ENCODE measurements at places on chromosomes 5 and 9.

GRCh38 chr5:100232736-100233135, 302.4 kb upstream of the FAM174A start:
- no peak for DNase-seq

- peak; percentile 41 for DNase-seq
Observed at GRCh38 chr5:151451626-151452520, 4.5 kb downstream of the SLC36A1 start.

DNA sequence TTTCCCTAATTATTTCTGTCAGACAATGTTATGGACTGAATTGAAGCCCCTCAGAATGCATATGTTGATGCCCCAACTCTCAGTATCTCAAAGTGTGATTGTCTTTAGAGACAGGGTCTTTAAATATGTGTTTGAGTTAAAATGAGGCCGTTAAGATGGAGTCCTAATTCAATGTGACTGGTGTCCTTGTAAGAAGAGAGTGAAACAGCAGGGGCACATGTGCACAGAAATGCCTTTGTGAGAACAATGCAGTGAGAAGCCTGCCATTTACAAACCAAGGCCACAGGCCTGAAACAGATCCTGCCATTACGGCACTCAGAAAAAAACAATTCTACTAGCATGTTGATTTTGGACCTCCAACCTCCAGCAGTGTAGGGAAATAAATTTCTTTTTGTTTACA, 483.0 kb upstream of the DMAC1 start:
- no peak for DNase-seq

GRCh38 chr9:27505744-27506161, 18.3 kb upstream of the IFNK start:
- DNase-seq = peak; percentile 51

DNA sequence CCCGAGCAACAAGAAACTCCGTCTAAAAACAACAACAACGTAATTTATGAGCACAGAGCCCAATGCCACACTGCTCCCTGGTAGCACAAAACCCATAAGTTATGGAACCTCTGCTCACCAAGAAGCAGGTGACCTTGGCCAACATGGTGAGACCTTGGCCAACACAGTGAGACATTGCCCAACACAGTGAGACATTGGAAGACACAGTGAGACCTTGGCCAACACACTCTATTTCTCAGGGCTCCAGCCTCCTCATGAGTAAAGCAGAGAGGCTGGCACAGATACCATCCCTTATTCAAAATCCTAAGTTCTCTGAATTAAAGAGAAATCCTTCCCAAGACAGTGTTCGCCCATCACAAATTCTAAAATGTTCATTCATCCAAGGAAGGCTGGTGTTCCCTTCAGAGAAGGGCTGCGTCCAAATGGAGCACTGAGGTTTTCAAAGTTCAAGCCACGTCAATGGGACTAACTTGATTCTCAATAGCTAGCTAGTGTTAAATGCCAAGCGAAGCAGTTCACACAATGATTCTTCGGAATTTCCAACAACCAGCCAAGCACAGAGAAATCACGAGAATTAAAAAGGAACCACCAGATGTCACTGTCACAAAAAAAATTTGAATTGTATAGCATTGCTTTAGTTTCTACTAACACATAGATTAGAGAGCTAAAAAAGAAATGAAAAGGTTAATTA, 29.5 kb downstream of the TTC39B start:
- DNase-seq = peak; percentile 28

GRCh38 chr9:136728080-136728547, 14.6 kb downstream of the LCN10 start:
- peak; percentile 84 for DNase-seq

GRCh38 chr9:3629495-3629894, 103.7 kb upstream of the RFX3 start:
- DNase-seq = no peak

DNA sequence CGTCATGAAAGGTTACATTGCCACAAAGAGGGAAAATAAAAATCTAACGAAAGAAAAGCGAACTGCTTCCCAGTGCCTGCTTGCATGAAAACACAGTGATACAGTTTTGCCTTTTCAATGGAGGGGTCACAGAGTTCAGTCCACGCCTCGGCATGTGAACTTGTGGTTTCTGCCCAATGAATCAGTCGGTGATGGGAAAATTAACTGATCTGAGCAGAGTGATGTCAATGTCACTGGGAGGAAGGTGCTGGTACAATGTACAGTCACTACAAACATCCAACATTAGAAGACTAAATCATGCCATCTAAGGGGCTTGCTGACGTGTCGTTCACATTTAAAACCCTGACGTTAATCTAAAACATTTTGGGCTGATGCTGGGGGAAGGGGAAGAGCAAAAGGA, 151.8 kb upstream of the MSX2 start:
- DNase-seq = no peak

DNA sequence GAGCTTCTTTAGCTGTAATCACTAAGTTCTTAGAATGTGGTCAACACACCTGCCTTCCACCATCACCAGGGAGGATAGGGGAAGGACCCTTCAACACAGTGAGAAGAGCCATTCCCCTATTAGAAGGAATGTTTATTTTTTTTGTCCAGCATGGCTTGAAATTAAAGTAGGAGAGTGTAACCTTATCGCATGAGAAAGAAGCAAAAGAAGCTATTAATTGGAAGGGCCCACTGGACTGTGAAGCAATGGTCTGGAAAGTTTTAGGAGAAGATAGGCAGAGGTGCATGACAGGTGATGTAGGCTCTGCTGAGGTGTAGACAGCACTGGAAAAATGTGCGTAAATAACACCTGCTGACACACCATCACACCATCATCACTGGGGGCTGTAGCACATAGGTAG, 1526.0 kb downstream of the MAT2B start:
- DNase-seq = no peak

DNA sequence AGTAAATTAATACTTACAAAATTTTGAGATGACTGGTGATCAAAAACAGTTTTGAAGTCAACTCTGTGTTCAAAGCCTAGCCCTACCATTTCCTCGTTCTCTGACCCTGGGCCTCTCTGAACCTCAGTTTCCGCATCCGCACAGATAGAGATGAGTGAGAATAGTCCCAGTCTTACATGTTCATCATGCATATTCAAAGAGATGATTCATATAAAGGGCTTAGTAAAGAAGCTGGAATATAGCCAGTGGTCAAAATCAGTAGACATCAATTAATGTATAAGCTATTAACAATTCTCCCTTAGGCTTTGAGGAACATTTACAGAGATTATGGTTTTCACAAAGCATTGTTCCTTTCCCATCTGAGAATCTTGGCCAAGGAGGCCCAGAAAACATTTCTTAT, 250.6 kb downstream of the SPOCK1 start:
- DNase-seq = no peak

DNA sequence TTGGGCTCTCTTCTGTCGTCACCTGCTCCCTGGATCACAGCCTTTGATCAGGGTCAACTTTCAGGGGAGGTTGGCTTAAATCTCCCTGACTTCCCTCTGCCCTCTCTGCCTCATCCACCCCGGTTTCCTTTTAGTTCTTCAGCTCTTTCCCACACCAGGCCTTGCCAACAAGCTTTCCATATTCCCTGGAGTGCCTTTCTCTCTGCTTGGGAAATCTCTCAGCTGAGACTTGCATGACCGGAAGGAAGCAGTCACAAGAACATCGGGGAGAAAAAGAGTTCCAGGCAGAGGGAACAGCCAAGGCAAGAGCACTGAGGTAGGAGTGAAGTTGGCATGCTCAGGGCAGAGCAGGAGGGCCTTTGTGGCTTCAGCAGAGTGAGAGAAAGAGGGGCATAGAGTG, 88.4 kb upstream of the HSPA9 start:
- DNase-seq = no peak

GRCh38 chr9:126661521-126662251, 48.0 kb downstream of the LMX1B start:
- peak; percentile 35 for DNase-seq

DNA sequence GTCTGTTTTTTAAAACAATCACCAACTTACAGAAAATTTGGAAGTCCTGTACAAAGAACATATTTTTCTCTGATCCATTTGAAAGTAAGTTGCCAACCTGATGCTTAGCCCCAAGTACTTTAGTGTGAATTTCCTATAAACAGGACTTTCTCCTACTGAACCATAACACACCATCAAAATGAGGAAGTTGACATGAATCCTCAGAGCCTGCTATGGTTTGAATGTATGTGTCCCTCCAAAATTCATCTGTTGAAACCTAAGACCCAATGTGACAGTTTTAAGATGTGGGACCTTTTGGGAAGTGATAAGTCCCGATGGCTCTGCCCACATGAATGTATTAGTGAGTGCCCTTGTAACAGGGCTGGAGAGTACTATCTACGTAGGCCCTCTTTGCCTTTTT, 6.4 kb upstream of the ACOT12 start:
- no peak for DNase-seq

DNA sequence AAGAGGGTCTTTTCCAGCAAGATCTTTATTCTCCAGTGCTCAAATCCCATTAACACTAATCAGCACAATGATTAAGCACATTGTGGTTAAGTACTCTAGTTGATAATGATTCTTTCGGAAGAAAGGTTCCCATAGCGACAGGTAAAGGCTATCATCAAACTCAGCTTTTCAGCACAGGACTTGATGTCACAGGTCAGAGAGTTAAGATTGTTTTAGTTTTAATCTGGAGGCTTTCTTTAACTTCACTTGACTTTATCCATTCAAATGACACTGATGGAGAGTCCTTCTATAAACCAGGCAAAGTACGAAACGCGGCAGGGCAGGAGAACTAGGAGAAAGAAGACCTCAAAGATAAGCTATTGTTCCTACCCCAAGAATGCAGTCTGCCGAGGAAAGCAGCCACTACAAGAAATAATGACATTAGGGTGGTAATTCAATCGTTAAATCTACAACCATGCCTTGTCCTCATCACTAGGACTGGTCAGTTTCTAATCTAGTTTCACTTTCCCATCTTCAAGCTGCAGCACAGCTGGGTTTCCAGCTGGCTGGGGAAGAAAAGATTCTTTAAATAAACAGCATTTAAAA, 4.6 kb downstream of the NRG2 start:
- no peak for DNase-seq

- DNase-seq = peak; percentile 88
Observed at GRCh38 chr9:136219276-136219675, 14.3 kb upstream of the LHX3 start.
